ENCODE measurements at places on chromosomes 6 and 20. TPM values are rescaled to one million over a fixed set of nuclear protein-coding genes. Genes with fewer than 3 reads are reported as not detected.

DDX43 gene
- 1.2 TPM for total RNA-seq

DCDC2 gene
- 1.7 TPM for total RNA-seq

HLA-A gene
- total RNA-seq: 680 TPM

TAB2 gene
- 16.3 TPM for total RNA-seq

THBS2 gene
- 629 TPM for total RNA-seq

PRPF6 gene
- 65.6 TPM for total RNA-seq

PRSS16 gene
- 0.19 TPM for total RNA-seq

SNAP25 gene
- 0.77 TPM for total RNA-seq

RIMS4 gene
- not detected for total RNA-seq

GHRH gene
- not detected for total RNA-seq

Data from regular cardiac myocyte (primary cell).